ENCODE measurements at places on chromosomes 4 and X.
A peak's percentile ranks its signal among the peaks of the same experiment; 100 is the strongest.

DNA sequence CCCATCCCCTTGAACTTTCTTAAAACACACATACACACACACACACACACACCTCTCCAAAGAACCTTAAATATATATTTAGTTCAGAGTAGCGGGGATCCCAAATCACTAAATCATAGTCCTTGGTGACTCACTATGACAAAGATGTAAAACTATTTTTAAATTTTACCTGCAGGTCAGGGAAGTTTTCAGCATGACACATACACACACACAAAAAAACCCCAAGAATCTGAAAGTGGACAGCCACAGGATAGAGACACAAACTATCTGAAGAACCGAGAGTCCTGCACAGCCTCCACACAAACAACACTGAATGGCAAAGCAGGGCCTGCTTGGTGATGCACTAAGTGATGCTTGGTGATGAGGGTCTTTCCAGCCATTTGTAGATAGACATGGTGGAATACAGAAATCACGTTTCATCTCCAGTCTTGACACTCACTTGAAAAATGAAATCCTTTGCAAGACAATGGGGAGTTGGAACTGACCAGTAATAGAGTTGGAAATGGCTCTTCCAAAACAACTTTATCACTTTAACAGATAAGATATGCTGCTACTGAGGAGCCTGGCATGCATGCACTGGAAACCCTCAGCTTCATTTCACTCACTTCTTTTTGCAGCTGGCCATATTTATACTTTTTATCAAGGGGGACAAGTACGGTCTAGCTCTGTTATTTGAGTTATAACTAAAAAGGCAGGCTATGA is 307.3 kb downstream of the RAPGEF2 start:
- DNase-seq: no peak

DNA sequence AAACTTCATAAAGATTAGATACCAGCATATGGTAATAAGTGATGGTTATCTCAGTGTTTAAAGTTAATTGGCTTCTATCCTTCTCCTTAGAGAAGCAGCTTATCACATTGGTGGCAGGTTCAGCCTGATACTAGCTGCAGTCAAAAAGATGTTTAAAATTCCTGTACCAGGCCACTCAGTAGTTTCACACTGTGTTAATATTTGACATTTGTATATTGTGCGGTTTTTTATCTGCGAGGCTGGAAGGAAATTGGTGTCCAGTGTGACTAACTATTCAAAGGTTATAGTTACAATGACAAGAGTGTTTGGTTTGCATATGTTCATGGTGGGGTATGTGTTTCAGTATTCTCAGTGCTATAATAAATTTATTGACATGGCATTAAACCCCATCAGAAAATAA is 27.5 kb upstream of the TBC1D8B start:
- no peak for DNase-seq

DNA sequence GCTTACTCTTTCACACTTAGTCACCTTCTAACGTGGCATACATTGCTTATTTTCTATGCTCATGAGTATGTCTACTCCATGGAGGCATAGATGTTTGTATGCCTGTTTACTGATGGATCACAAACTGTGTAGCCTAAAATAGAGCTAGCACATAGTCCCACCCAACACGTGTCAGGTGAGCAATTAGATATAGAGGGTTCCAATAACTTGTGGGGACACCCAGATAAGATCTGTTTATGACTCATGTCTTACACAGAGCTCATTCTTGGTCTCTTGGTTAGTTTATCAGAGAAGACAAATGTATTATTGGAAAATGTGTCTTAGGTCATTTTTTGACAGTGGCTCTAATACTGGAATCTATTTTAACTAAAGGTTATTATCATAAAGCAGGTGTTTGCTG is 6.8 kb downstream of the ZFP42 start:
- DNase-seq: no peak

GRCh38 chr4:81896936-81897335 is 425.2 kb upstream of the RASGEF1B start:
- DNase-seq: no peak

DNA sequence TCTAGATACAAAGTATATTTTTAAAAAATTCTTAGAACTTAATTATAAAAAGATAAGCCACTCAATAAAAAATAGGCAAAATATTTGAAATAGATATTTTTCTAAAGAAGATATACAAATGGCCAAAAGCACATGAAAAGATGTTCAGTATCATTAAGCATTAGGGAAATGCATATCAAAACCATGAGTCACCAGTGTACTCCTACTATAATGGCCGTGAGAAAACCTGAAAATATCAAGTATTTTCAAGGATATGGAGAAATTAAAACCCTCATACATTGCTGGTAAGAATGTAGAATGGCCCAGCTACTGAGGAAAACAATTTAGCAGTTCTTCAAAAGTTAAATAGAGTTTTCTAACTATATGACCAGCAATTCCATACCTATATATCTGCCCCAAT is 337.9 kb downstream of the CAMK2D start:
- DNase-seq: no peak

- DNase-seq: no peak
Measured at GRCh38 chr4:105712766-105713165, 4.2 kb downstream of the GSTCD start.

GRCh38 chr4:99855678-99856077 is 38.5 kb downstream of the LAMTOR3 start:
- peak; percentile 51 for DNase-seq

DNA sequence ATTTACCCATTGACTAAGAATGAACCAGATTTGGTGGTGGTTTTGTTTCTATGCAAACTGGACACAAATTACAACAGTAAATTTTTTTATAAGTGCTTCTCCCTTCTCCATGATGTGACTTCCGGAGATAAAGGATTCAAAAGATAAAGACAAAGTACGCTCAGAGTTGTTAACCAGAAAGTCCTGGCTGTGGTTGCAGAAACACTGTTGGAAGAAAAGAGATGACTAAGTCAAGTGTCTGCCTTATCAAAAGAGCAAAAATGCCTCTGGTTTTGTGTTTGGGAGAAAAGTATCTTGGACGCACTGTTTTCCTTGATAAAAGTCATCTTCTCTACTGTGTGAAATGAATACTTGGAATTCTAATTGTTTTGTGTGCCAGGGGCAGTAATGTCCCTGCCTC is 213.4 kb downstream of the GC start:
- peak; percentile 9 for DNase-seq

GRCh38 chrX:130604882-130605281 is 203.1 kb downstream of the RBMX2 start:
- no peak for DNase-seq

- DNase-seq: no peak
Measured at GRCh38 chr4:127975121-127975770, 10.0 kb downstream of the ABHD18 start.

DNA sequence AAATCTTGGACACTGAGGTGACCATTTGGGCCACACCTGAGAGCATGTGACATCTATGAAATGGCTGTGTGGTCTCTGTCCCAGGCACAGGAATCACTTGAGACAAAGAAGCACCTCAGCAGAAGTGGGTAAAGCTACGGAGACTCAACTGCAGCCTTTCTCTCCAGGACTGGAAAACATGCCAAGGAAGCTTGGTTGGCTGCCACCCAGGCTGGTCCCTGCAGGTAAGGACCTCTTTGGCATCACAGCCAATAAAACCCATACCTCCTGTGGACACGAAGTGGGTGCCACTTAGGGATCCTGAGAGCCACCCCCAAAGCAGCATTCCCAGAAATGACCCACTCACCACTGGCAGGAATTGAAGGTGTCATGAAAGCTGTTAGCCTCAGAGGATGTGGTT is 74.6 kb downstream of the LEF1 start:
- no peak for DNase-seq

- DNase-seq: no peak
Measured at GRCh38 chrX:97009391-97009790, 125.7 kb downstream of the RPA4 start.

Measured in hematopoietic multipotent progenitor cell treated with erythropoietin and hydrocortisone succinate and interleukin-3 and kit ligand, for 6 days (in vitro differentiated cells).